ENCODE measurements at places on chromosomes 4 and X.
A peak's percentile ranks its signal among the peaks of the same experiment; 100 is the strongest.

- DNase-seq, result no peak
These were observed 63.7 kb downstream of the HS3ST1 start for GRCh38 chr4:11365039-11365438.

GRCh38 chrX:75156531-75156945 is 455 bp upstream of the ABCB7 start:
- DNase-seq, result peak; percentile 9

- DNase-seq, result peak; percentile 7
These were observed 32.1 kb downstream of the ASB5 start for GRCh38 chr4:176236946-176237345.

DNA sequence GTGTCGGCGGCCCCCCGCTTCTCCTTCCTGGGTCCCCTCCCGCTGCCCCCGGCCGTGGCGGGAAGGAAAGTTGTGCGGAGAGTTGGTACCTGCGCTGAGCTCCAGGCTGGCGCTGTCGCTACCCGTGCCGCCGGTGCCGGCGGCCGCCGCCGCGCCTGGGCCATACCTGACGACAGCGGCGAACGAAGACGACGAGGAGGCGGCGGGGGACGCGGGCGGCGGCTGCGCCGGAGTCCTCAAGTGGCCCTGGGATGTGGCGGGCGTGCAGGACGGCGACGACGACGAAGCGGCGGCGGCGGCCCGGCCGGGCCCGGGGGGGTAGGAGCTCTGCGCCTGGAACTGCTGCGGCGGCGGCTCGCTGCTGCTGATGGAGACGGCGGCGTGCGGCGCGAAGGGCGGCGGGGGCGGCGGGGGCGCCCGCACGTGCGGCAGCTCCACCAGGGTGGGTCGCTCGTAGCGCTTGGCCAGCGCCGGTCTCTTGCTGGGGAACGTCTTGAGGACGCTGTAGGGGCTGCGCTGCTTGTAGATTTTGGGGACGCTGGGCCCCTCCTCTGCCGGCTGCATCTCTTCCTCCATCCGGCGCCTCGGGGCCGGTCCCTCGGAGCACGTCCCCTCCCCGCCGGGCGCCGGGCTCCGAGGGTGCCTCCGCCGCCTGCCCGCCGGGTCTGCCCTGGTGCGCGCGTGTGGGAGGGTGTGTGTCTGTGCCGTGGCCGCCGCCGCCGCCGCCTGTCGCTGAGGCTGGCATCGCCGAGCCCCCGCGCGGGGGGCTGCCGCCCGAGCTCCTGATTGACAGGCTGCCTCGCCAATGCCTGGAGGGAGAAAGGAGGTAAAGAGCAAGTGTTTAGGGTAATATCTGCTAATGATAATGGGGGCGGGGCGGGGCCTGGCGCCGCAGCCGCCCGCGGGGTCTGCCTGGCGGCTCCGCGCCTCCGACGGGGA is 618 bp downstream of the BEND4 start:
- peak; percentile 14 for DNase-seq

- DNase-seq, result peak; percentile 59
These were observed 20.9 kb upstream of the PLAC1 start for GRCh38 chrX:134679221-134679620.

GRCh38 chr4:183321079-183321478 is 1.0 kb upstream of the CLDN22 start:
- DNase-seq, result no peak

All from fibroblast of skin of right biceps (primary cell).